Upper lobe of right lung (tissue), 1 donor: ENCODE measurements at places on chromosomes 11 and 22.

DNA sequence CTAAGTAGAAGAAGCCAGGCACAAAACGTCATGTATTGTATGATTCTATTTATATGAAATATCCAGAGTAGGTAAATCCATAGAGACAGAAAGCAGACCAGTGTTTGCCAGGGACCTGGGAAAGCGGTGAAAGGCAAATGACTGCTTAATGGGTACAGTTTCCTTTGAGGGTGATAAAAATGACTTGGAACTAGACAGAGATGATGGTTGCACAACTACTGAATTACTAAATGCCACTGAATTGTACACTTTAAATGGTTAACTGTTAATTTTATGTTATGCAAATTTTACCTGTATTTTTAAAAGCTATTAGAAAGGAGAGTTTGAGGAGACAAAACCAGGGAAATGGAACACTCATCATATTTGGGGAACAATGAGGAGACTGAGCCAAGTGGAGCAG, 61.8 kb upstream of the USP47 start:
- DNase-seq, result no peak

DNA sequence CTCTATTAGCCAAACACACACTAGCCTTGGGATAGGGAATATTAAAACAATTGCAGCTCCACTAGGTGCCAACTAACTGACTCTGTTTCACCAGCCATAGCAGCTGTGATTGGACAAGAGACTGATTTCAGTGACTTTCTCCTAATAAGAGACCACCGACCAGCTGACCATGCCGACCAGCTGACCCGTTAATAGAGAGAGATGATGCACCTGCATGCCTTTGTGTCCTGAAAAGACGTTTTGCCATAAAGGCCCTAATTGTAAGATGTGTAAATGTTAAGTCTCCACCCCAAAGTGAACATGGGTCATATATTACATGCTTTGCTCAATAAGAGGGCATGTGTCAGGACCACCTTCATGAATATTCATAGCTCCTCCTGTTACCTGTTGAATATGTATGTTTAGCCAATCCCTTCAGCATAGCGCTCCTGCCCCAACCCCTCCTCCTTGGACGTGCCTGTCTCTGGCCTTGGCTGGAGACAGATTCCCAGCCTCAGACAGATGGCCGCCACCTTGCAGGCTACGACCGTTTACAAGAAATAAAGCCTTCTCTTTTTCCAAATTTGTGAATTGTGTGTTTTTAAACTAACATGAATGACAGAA, 1.3 kb upstream of the NADSYN1 start:
- no peak for DNase-seq

- DNase-seq, result no peak
Observed at GRCh38 chr11:129265125-129265788, 73.1 kb upstream of the ARHGAP32 start.

GRCh38 chr22:44206696-44207095, 26.0 kb downstream of the PARVG start:
- no peak for DNase-seq
